Thyroid gland (tissue), 4 donors: ENCODE measurements at places on chromosomes 5 and 9. TPM values are rescaled to one million over a fixed set of nuclear protein-coding genes. Genes with fewer than 3 reads are reported as not detected.

- DNase-seq = no peak
Observed at GRCh38 chr5:57302643-57303042, 128.8 kb downstream of the GPBP1 start.

The RANBP3L gene
- 6.5 TPM for total RNA-seq

The IL9 gene
- total RNA-seq = not detected

DNA sequence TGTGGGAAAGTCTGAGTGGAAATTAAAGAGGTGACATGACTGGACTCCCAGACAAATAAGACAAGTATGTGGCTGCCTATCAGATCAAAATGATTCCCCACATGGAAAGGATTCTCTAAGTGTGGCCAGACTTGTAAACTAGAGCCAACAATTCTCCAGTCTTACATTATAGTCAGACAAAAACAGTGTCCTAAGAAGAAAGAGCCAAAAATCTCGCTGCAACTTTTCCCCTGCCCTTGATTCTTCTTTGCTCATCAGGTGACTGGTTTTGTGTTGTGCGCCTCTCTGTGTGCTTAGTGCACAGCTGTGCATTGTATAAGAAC lies 164.2 kb upstream of the TARS1 start:
- no peak for DNase-seq

- DNase-seq = no peak
Observed at GRCh38 chr9:107251756-107252322, 31.2 kb upstream of the RAD23B start.

- DNase-seq = no peak
Observed at GRCh38 chr5:14794583-14795230, 76.9 kb downstream of the ANKH start.

DNA sequence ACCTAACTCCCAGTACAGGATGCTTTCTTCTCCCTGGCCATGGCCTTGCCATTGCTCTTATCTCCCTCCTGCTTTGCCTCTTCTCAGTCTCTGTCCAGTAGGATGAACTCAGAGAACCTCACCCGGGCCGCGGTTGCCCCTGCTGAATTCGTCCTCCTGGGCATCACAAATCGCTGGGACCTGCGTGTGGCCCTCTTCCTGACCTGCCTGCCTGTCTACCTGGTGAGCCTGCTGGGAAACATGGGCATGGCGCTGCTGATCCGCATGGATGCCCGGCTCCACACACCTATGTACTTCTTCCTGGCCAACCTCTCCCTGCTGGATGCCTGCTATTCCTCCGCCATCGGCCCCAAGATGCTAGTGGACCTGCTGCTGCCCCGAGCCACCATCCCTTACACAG lies at the start of gene OR5C1:
Gene OR5C1, plus strand, starts transcription at position 103 of the 400 bp plus-strand sequence. Its CDS starts 0 bp downstream, at position 103.
- DNase-seq = no peak

GRCh38 chr5:91983869-91984268 lies 600.8 kb upstream of the ARRDC3 start:
- DNase-seq = no peak

DNA sequence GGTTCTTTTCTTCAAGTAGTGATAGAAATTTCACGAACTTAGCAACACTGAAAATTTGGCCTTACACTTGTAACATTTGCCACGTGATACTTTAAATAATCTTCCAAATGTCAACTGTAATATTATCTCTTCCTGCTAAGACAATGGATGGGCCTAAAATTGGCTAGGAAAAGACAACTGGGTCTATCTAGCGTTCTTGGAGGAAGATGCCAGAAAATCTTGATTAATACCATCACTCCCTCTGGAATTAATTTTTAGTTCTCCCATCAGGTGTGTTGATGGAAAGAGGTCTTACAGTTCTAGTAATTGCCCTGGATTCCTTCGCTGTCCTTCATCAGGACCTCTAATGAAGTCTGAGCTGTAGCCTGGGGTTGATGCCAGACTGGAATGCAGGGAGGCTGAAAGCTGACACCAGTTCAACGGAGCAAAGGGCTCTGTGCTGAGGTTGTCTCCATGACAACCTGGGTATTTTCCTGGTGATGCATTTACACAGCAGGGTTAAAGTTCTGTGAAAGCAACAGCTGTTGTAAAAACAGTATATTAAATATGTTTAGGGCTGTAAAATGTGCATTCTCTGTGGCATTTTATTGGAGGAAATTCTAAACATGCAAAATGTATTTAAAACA lies 92.3 kb downstream of the GAS1 start:
- no peak for DNase-seq

The CDH9 gene
- not detected for total RNA-seq

The CNTRL gene
- 9.9 TPM for total RNA-seq

DNA sequence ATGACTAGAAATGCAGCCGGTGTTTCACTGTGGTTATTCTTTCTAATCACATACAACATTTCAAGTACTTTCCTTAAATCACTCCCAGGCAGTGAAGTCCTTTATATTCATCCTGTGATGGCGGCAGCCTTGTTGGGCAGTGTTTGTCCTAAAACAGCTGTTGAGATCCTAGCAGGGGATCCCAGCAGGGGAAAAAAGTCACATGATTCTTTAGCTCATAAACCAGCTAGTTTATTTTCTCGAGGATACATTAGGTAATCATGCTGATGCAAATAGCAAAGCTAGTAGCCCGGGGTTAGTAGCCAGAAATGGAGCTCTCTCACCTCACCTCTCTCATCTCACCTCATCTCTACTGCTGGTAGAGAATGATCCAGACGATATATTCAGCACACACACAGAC lies 70.5 kb downstream of the FOXD1 start:
- DNase-seq = no peak

The SOX30 gene
- 0.27 TPM for total RNA-seq

The FOXD4L3 gene
- not detected for total RNA-seq

GRCh38 chr5:124342027-124342471 lies 404.4 kb downstream of the ZNF608 start:
- DNase-seq = peak; percentile 87

DNA sequence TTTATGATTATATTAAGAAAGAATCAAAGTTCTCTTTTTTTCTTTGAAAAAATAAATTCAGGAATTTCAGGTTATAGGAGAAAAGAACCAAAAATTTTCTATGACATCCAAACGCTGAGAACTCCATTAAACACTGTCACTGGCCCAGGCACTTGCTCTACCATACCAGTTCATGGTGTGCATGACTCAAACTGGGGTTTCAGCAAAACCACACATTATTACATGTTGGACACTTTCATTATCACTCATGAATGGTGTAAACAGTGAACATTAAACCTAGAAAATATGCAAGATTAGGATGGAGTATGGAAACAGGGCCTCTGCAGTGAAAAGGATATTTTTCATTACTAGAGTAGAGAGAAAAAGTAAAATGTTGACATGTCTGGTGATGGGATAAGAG lies 369.9 kb upstream of the FAM174A start:
- no peak for DNase-seq

- no peak for DNase-seq
Observed at GRCh38 chr9:14830057-14830456, 80.2 kb downstream of the FREM1 start.

GRCh38 chr5:56433039-56433617 lies 200.0 kb upstream of the ANKRD55 start:
- no peak for DNase-seq

The SPINK1 gene
- total RNA-seq = not detected

The PROB1 gene
- 1.6 TPM for total RNA-seq

GRCh38 chr9:96505316-96505991 lies 55.5 kb downstream of the HABP4 start:
- peak; percentile 78 for DNase-seq

DNA sequence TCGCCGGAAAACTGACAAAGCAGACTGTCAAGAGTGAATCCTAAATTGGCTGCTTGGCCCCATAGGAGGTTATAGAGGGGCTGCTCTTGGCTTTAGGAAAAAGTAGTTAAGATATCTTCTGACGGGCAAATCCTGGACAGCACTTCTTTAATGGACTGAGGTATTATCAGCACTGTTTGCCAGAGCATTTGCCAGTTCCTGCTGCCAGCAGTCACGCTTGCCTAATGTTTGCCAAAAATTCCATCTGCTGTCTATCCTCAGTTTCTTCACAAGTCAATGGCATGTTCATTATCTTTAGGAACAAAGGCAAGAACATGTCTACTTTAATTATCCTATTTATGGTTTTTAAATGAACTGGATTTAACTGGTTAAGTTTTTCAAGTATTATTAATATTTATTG lies 25.8 kb upstream of the SREK1 start:
- DNase-seq = no peak

- no peak for DNase-seq
Observed at GRCh38 chr9:5578698-5579085, 50.2 kb upstream of the RIC1 start.

- no peak for DNase-seq
Observed at GRCh38 chr9:116842658-116843057, 155.6 kb downstream of the TRIM32 start.

GRCh38 chr5:42876375-42876844 lies 64.7 kb upstream of the SELENOP start:
- DNase-seq = no peak

The KIAA1958 gene
- 11.2 TPM for total RNA-seq

The PPP3R2 gene
- not detected for total RNA-seq

DNA sequence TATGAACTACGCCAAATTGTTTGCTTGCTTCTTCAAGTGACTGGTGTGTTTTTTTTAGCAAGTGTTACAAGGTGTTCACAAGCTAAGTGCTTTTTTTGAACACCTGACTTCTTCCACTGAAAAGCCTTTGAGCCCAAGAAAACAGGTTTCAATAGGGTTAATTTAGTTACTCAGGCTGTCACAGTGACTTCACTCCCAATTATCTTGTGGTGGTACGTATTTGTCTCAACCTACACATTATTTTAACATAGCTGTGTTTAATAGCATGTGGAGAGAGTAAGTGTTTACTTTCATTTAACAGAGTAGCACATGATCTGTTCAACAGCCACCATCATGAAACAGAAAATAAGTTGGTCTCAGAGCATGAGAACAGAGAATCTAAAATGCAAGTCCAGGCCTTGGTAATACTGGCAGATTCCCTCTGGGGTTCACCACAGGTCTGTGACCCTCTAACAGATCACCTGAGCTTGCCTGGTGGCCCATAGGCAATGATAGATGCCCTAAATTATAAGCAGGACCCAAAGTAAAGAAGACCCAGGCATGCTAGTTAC lies 267.7 kb upstream of the SMARCA2 start:
- DNase-seq = no peak

- DNase-seq = no peak
Observed at GRCh38 chr5:584216-584615, 27.9 kb upstream of the CEP72 start.

The SLC1A1 gene
- 56.7 TPM for total RNA-seq

DNA sequence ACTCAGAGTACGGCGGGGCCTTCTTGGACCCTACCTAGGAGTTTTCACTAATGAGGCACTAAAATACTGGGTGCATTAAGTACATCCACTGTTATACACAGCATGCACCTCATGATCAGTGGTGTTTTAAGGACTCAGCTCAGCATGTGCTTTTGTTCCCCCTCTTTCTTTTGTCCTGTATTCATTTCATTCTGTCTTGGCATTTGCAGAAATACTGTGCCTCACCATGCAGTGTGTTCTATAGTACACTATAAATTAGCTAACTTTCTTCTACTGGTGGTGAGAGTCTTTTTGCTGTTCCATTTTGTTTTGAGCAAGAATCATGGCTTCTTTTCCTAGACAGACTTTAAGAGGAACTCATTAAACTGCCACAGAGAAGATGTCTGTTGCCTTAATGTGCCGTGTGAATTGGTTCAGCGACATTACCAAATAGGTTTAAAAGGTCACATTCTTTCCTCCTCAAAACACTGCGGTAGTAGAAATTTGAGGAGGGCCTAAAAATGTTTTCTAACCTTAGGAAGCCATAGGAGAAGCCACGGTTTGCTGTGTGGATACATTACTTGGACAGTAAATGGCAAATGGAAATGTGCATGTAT lies 276.6 kb downstream of the MAST4 start:
- no peak for DNase-seq

GRCh38 chr5:95936812-95937397 lies 24.7 kb downstream of the ELL2 start:
- DNase-seq = no peak

DNA sequence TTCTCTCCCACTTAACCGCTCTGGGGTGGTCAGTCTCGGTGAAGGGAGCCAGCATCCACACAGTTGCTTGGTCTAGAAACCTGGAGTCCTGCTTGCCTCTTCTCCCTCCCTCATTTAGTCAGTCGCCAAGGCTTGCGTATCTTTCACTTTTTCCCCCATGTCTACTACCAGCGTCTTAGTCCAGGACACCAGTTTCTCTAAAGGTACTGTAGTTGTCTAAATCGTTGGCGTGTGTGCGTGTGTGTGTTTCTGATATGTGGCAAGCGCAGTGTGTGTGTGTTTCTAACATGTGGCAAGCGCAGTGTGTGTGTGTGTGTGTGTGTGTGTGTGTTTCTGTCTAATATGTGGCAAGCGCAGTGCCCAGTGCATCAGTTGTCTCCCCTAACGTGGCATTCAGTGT lies 641 bp downstream of the ATP6V1G1 start:
- peak; percentile 18 for DNase-seq

GRCh38 chr9:77896938-77897667 lies 134.5 kb downstream of the GNAQ start:
- peak; percentile 48 for DNase-seq

- DNase-seq = no peak
Observed at GRCh38 chr5:86780018-86780417, 162.3 kb downstream of the COX7C start.

GRCh38 chr5:23820765-23821471 lies 313.5 kb downstream of the PRDM9 start:
- no peak for DNase-seq

DNA sequence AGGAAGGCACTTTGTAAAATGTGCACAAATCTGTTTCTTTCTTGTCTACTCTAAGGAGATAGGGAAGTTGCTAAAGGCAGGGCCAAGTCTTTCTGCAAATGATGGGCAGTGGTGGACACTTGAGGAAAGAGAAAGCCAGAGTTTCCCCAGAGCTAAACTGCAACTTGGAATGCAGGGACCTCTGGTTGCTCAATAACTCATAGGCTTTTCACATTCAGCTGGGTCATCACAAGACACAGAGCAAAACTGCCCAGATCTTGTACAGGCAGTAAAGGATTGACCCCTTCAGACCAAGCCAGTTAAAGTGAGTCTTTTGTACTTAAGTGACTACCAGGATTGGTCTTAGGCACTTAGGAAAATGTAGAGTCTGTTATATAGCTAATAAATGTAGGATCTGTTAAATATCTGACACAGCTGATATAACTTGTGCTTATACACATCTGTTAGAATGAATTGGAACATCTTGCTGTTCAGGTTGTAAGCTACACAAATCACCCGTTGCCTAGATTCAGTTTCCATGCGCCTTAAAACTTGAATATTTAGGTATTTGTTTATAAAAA lies 13.5 kb upstream of the AGXT2 start:
- DNase-seq = no peak

The IFNK gene
- not detected for total RNA-seq

The CCDC112 gene
- 4.9 TPM for total RNA-seq

DNA sequence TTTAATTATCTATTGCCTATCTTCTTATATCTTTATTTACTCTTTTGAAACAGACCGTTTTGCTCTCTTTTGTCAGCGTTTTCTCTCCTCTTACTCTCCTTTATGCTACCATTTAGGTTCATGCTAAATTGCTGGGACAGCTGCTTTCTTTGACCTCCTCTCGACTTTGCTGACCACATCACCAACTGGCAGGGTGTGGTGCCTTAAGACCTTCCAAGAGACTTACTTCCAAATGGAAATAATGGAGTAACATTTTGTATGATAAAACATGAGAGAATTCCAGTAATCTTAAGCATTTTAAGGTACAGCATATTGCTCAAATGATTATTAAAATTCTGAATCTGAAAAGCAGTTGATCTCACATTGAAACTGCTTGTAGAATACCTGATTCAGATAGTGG lies 71.5 kb upstream of the MEF2C start:
- DNase-seq = no peak
